Activated T-helper 2 cell treated with anti-CD3 and anti-CD28 coated beads, Interferon-gamma antibody, Interleukin-2, Interleukin-4, amounts not matched to agents 10 μg/mL and 5 μg/mL and 100 μg/mL, durations not matched to agents 14 hours and 24 hours and 36 hours (primary cell): ENCODE measurements at places on chromosomes 12 and 14. TPM values are rescaled to one million over a fixed set of nuclear protein-coding genes. Genes with fewer than 3 reads are reported as not detected.
A peak's percentile ranks its signal among the peaks of the same experiment; 100 is the strongest.

DNA sequence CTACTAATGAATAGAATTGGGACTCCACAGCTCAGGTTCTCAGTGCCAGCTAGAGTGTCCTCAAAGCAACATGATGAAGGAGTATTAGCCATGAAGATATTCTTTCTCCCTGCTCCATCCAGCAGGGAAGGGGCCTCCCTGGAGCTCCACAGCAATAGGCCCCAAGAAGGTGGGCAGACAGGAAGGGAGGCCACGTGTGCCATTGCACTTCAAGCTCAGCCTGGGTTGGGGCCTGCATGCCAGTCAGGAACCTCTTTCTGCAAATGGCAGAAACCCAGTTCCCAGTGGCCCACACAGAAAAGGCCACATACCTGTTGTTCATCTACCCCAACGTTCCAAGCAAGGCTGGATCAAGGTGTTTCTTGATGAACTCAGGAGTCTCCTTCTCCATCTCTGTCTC, 357.5 kb upstream of the SFSWAP start:
- no peak for DNase-seq
- no peaks in the 10 kb centered on the region for H3K36me3 ChIP-seq
- peaks cover under 1% of the 10 kb centered on the region for H3K27me3 ChIP-seq
- no peak overlapping the region for H3K4me3 ChIP-seq
- H3K4me1 ChIP-seq, result no peaks in the 10 kb centered on the region

- DNase-seq, result no peak
- no peak overlapping the region for H3K27ac ChIP-seq
- no peaks in the 10 kb centered on the region for H3K4me1 ChIP-seq
- no peaks in the 10 kb centered on the region for H3K36me3 ChIP-seq
- no peak overlapping the region for H3K4me3 ChIP-seq
Measured at GRCh38 chr14:101243587-101244338, 317.5 kb upstream of the DIO3 start.

Gene LGR5
- total RNA-seq, result not detected in 2 replicates

- H3K27me3 ChIP-seq, result peaks cover 51% of the 10 kb centered on the region
- no peak overlapping the region for H3K27ac ChIP-seq
- peaks cover 21% of the 10 kb centered on the region for H3K4me1 ChIP-seq
- H3K4me3 ChIP-seq, result peak overlapping the region; percentile 83
- no peak for DNase-seq
- H3K36me3 ChIP-seq, result peaks cover 15% of the 10 kb centered on the region
Measured at GRCh38 chr12:27524494-27524835, 459 bp downstream of the PPFIBP1 start.

DNA sequence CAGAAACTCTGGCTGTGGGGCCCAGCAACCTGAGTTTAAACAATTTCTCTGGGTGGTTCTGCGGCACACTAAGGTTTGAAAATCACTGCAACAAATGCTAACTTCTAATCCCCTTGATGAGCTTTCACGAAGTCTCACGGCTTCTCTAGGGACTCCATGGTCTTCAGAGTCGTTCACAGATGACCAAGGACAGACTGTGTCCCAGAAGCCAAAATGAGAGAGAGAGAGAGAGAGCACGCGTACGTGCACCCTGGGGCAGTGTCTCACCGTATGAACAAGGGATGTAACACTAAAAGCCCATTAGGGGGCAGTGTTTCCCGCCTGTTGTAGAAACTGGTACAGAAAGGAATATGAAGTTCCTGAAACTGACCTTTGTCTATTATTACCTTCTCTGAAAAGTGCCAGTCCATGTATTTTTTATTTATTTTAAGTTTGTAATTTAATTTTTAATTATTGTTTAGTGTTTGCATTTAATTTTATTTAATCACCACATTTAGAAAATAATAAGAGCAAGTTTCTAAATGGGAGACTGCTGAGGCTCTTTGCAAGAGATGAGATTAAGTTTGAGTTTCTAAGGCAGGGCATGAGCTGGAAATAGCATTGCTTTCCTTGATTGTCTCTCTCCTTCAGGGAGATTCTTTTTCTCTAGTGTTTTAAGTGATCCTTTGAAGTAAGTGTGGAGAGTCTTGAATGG, 3.4 kb downstream of the APOLD1 start:
- peaks cover 2% of the 10 kb centered on the region for H3K36me3 ChIP-seq
- no peaks in the 10 kb centered on the region for H3K27me3 ChIP-seq
- peak; percentile 48 for DNase-seq
- H3K27ac ChIP-seq, result peak overlapping the region; percentile 87

GRCh38 chr12:106021516-106021915, 117.2 kb downstream of the NUAK1 start:
- no peak for DNase-seq
- H3K4me3 ChIP-seq, result no peak overlapping the region
- H3K27ac ChIP-seq, result no peak overlapping the region

GRCh38 chr12:91033251-91033650, 24.6 kb downstream of the KERA start:
- H3K36me3 ChIP-seq, result no peaks in the 10 kb centered on the region
- H3K27me3 ChIP-seq, result peaks cover 17% of the 10 kb centered on the region
- H3K27ac ChIP-seq, result no peak overlapping the region
- no peak overlapping the region for H3K4me3 ChIP-seq

DNA sequence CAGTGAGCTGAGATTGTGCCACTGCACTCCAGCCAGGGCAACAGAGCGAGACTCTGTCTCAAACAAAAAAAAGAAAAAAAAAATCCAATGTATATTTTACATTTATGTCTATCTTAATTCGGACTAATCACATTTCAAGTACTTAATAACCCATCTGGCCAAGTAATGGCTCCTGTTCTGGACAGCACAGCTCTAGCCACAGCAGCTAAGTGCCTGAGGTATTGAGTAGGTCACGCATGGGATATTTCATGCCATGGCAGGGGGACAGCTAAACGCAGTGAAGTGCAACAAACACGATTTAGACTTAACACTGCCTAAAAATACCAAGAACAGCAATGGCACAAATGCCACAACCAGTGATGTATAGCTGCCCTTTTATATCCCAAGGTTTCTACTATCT, 8.0 kb downstream of the BAZ1A start:
- no peaks in the 10 kb centered on the region for H3K27me3 ChIP-seq
- H3K27ac ChIP-seq, result no peak overlapping the region
- peaks cover 38% of the 10 kb centered on the region for H3K36me3 ChIP-seq
- peaks cover 24% of the 10 kb centered on the region for H3K4me1 ChIP-seq
- no peak overlapping the region for H3K4me3 ChIP-seq

DNA sequence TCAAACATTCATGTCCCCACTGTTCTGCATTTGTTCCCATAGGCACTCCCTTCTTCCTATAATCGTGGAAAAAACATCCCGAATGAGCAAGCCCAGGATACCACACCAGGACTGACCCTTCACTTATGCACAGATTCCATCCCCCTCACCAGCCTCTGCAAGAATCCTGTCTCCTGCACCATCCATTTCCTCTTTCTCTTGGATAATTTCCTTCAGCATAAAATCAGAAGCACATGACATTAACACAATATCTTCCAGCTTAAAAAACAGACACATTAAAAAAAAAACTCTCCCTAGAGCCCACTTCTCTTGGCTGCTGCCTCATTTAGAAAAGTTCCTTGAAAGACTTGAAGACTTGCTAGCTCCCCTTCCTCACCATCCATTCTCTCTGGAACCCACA, 120.9 kb upstream of the CPSF6 start:
- no peak overlapping the region for H3K4me3 ChIP-seq
- H3K27me3 ChIP-seq, result no peaks in the 10 kb centered on the region
- no peak for DNase-seq
- no peaks in the 10 kb centered on the region for H3K4me1 ChIP-seq
- H3K36me3 ChIP-seq, result no peaks in the 10 kb centered on the region

Gene CLEC2A
- not detected in 2 replicates for total RNA-seq

DNA sequence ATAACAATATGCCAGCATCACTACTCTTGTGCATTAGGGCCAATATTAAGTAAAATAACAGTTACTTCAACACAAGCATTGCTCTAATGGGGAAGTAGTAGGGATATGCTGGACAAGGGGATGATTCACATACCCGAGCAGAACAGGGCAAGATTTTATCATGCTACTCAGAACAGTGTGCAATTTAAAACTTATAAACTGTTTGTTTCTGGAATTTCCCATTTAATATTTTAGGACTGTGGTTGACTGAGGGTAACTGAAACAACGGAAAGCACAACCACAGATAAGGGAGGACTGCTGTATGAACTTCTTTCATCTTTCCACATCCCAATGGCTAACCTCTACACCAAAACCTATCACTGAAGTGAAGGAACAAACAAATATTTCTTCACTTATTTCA, 36.8 kb downstream of the SARNP start:
- H3K4me3 ChIP-seq, result no peak overlapping the region
- no peaks in the 10 kb centered on the region for H3K27me3 ChIP-seq
- no peak for DNase-seq
- H3K36me3 ChIP-seq, result peaks cover 85% of the 10 kb centered on the region

GRCh38 chr14:74941676-74942097, 13.7 kb downstream of the PGF start:
- H3K27ac ChIP-seq, result peak overlapping the region; percentile 90
- peak; percentile 45 for DNase-seq
- H3K36me3 ChIP-seq, result no peaks in the 10 kb centered on the region
- peak overlapping the region; percentile 73 for H3K4me3 ChIP-seq
- peaks cover 37% of the 10 kb centered on the region for H3K4me1 ChIP-seq

- H3K27me3 ChIP-seq, result no peaks in the 10 kb centered on the region
- DNase-seq, result no peak
- no peak overlapping the region for H3K27ac ChIP-seq
Measured at GRCh38 chr14:80003138-80003537, 208.2 kb downstream of the DIO2 start.

Gene PIANP
- total RNA-seq, result 0.18 TPM in 1 of 2 replicates, not detected in the other

- no peaks in the 10 kb centered on the region for H3K27me3 ChIP-seq
- H3K27ac ChIP-seq, result no peak overlapping the region
- no peaks in the 10 kb centered on the region for H3K36me3 ChIP-seq
- H3K4me3 ChIP-seq, result no peak overlapping the region
- H3K4me1 ChIP-seq, result no peaks in the 10 kb centered on the region
Measured at GRCh38 chr12:115135800-115136211, 451.8 kb upstream of the TBX3 start.

Gene GALNT6
- total RNA-seq, result 19.9 and 22.7 TPM in 2 replicates

DNA sequence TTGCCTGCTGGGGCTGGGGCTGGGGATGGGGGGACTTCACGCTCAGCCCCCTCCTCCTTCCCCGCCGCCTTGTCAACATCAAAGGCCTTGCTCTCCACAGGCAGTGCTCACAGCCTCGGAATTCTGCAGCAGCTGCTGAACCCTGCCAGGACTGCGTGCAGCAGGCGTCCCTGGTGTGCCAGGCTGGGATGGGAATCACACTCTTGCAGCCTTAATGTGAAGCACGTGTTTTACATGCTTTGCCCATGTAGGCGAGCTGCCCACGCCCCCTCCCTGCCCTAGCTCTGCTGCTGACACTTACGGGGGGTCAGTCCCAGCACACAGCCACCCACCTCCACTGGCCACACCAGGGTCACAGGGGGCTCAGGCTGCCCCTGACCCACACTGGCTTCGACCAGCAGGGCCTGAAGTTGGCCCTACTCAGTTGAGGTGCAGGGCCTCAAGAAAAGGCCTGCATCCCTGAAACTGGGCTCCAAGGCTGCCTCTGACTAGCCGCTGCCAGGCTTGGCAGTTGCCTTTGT, 276.2 kb upstream of the RTL1 start:
- H3K27ac ChIP-seq, result no peak overlapping the region
- DNase-seq, result no peak
- H3K4me3 ChIP-seq, result no peak overlapping the region
- H3K4me1 ChIP-seq, result no peaks in the 10 kb centered on the region
- no peaks in the 10 kb centered on the region for H3K27me3 ChIP-seq

GRCh38 chr14:63614679-63615363, 26.9 kb downstream of the WDR89 start:
- no peak for DNase-seq
- no peak overlapping the region for H3K27ac ChIP-seq
- H3K27me3 ChIP-seq, result no peaks in the 10 kb centered on the region
- peaks cover 16% of the 10 kb centered on the region for H3K4me1 ChIP-seq
